ENCODE measurements at places on chromosomes 11 and 22.

GRCh38 chr11:124536520-124536919, 6.9 kb downstream of the OR8B12 start:
- DNase-seq: peak; percentile 43

GRCh38 chr22:50294319-50294656, 13.2 kb downstream of the PLXNB2 start:
- DNase-seq: no peak

DNA sequence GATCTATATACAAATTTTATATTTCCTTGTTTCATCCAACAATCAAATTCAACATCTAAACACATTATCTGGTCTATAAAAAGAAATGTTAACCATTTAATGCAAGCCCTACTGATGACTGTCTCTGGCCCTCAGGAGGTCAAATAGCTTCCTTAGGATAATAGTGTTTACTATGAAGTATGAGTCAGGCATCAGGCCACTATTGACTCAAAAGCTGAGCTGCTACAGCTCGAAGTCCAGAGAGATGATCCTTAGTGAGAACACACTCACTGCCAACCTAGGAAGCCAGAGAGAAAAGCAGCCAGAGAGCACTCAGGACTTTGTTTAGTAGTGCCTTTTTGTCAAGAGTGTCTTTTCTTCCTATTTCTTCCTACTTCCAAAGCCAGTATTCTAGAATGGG, 171.8 kb downstream of the SOX6 start:
- DNase-seq: peak; percentile 22

DNA sequence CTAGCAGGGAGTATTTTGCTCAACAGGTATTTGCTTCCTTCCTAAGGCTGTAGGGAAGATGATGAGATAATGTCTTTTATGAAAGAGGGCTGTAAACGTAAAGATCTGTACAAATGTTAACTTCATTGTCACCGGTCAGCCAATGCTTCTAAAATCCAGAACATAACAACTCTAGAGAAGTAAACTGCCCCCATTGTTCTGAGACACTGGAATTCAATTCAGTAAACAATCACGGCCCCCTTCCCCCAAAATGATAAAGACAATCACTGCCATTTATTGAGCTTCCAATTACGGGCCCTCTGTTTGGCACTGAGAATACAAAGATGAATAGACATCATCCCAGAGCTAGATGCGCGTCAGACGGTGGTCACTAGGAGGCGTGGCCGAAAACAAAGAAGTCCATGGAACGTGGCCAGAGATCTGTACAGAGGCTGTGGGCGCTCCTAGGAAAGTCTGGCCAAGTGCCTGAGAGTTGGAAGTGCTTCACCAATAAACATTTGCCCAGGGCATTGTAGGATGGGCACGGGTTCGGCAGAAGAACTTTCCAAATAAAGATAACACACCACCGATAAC, 576 bp downstream of the TMEM258 start:
- peak; percentile 80 for DNase-seq

DNA sequence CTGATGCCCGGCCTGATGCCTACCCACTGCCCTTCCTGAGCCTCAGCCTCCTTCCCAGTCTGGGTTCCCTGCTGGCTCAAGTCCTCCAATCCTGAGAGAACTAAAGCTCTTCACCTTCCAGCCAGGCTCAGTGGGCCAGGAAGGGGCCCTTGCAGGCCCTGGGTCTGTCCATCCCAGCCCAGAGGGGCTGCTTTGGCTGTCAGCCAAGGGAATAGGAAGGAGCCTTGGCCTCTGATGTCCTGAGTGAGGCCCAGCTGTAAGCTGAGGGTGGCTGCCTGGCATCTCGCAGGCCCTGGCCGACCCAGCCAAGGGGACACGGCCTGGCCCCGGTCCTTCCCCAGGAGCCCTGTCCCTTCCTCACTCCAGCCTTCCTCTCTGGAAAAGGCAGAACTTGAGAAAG, 83.4 kb downstream of the DHCR7 start:
- DNase-seq: no peak

GRCh38 chr22:43173566-43173965, 13.4 kb downstream of the TTLL12 start:
- DNase-seq: no peak

DNA sequence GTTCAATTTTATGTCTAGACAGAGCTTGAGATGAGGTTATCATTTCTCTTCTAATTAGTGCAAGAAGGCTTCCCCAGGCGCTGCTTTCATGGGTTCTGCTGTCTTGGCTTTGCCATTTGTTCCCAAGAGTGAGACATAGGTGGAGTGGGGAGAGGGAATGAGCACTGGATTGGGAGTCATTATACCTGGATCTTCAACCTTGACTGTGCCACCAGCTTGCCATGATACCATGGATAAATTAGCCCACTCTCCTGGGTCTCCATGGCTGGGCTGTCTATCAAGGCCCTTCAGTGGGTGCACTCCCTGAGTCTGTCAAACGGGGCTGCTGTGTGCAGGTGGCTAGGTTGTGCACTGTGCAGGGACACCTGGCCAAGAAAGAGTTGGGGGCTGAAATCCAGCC, 15.6 kb upstream of the NECTIN1 start:
- DNase-seq: no peak

GRCh38 chr11:15199693-15200092, 85.0 kb downstream of the INSC start:
- no peak for DNase-seq

- DNase-seq: no peak
These were observed 617 bp downstream of the CSKMT start for GRCh38 chr11:62665599-62666258.

DNA sequence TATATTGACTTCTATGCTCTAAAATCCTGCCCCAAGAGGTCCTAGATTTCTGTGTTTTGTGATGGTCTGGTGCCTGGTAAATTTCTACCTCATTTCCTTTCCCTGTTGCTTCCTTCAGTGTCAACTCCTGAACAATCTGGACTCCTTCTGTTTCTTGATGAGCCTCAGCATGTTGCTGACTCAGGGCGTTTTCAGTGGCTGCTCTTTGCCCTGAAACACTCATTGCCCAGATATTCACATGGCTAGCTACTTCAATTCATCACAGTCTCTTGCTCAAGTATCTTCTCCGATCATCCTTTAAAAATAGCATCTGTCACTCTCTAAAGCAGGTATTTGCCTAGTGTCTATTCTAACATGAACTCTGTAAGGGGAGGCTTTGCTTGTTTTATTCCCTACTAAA, 526.3 kb upstream of the RAG2 start:
- no peak for DNase-seq

GRCh38 chr22:25334162-25334490, 114.7 kb downstream of the CRYBB2 start:
- peak; percentile 53 for DNase-seq

DNA sequence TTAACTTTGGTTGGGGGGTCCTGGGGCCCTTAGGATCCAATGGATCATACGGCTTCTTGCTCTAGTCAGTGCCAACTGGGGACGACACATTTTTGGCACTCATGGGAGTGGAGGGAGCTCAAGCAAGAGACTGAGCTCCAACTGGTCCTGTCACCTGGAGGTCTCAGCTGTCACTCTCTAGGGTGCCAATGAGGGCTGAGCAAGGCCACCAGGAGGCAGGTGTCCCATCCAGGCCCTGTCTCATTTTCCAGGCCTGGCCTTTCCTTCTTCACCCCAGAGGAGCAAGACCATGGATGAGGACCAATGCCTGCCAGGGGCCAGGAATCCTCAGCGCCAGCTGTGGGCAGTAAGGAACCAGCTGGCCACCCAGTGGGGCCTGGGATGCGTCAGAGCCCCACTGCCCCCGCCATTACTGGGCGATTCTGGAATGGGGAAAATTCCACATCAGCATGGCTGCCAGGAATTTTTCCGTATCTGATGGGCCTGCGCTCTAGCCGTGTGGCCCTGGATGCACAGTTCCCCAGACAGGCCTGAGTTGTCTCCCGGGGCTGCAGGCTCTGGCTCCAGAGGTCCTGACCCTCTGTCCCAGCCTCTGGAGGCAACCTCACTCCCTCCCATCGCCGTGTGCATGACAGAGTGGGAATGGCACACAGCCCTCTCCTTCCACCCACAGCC, 669 bp upstream of the GAL3ST1 start:
- peak; percentile 64 for DNase-seq

GRCh38 chr11:31656051-31656450, 146.5 kb downstream of the ELP4 start:
- DNase-seq: no peak

DNA sequence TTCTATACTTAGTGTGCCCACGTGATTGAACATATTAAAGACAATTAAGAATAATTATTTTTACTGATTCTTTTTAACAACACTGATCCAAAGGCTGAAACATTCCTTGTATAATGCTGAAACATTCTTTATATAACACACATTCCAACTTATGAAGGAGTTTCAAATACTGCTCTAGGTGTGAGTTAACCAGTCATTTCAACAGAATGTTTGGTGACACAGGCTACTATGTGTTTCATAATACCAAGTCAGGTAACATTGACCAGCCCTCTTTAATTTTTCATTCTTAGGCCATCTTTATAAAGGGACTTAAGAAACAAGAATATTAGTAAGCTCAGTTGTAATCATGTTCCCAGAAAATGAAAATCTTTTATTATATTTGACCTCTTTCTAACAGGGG, 136.6 kb downstream of the ELP4 start:
- DNase-seq: no peak

- DNase-seq: peak; percentile 82
These were observed at the start of gene SWAP70 for GRCh38 chr11:9663699-9664275. Gene SWAP70, plus strand, starts transcription at chr11:9664077. Its CDS starts 103 bp downstream, at chr11:9664180.

DNA sequence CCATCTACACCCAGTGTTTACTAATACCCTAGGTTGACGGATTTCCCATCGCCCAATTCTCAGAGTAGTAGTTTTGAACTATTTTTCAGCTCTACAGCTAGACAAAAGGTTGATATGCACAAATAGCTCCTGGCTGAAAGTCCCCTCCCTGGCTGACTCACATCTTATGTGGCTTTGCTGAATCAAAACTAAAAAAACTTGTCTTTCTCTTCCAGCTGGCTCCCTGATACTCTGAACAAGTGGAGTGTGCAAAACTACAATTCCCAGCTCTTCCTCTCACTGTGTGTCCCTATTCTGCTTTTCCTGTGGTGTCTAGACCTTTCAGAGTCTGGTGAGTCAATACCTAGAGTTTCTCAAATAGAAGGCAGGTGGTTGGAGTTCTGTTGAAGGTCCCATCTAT, 12.7 kb upstream of the LARGE1 start:
- DNase-seq: no peak

DNA sequence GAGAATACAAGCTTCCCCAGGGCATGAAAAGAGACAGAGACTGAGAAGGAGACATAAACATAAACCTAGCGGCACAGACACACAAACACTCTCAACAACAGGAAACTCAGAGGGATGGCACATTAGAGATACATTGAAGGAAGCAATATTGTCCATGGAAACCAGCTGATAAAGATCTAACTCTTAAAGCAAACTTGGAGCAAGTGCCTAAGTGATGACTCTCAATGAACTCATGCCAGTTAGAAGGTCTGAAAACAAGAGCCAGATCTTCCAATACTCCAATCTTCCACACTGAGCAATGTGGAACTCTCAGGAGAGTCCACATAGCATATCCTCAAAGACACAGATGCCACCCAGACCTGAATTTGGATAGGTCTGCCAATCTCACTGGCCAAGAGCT, 168.8 kb upstream of the ISX start:
- no peak for DNase-seq

- DNase-seq: no peak
These were observed 12.7 kb downstream of the MAP6 start for GRCh38 chr11:75656044-75656727.

DNA sequence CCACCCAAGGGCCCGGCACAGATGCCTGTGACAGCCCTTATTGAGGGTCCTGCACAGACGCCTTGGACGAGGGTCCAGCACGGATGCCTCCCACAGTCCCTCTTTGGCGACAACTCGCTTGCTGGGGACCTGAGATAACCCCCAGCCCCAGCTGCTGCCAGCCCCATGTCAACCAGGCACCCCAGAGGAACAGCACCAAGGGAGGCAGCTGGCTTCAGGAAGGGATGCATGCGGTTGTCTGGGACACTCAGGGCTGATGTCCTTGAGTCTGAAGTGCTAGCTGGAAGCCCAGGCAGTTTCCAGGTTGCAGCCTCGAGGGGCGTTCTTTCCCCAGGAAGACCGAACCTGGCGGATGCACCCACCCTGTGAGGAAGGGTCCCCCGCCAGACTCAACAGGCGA, 33.8 kb downstream of the MOB2 start:
- no peak for DNase-seq

GRCh38 chr11:61766353-61766841, 14.0 kb downstream of the MYRF start:
- no peak for DNase-seq

DNA sequence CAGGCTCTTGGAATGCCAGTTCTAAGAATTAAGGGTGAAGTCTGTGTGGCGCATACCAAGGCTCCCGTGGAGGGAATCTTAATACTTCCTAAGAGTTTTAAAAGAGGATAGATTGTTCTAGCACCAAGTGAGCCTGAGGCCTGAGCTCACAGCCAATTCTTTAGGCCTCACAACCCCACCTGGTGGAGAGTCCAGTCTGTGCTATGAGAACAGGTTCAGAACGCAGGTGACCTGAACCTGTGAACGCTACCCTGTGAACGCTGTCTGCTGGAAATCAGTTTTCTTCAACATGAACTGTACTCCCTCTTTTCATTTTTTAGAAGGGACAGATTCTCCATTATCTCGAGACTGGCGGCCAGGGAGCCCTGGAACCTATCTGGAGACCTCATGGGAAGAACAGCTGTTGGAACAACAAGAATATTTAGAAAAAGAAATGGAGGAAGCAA, 43.2 kb upstream of the DLAT start:
- peak; percentile 69 for DNase-seq

DNA sequence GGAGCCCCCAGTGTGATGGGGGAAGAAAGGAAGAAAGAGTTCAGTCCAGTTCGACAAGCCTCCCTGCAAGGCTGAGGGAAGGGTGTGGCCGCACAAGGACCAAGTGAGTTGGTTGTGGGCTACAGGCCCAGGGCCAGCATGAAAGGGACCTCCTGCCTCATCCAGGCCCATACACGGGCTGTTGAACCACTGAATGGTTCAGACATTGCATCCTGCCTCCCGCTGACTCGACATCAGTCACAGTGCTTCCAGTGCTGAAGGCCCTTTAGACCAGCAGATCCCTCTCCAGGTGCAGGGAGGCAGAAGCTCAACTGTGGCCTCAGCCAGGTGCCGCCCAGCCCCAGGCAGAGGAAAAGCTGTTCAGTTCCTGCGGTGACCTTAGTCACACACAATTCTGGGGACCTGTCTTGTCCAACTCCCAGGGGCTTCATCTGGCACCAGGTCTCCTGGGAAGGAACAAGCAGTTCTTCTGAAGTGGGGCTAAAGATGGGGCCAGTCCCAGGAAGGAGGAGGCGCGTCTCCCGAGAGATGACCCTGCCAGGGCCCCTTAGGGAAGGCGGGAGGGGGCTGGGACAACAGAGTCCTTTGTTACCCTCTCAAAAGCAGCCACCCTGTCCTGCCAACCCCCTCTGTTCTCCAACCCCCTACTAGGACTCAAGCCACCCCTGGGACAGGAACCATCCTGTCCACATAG, 6.6 kb downstream of the ARRB1 start:
- no peak for DNase-seq

All from HuH-7 (cell line).